ENCODE measurements at places on chromosomes 4 and X. TPM values are rescaled to one million over a fixed set of nuclear protein-coding genes. Genes with fewer than 3 reads are reported as not detected.

Gene SLC9A7
- total RNA-seq, result 2.1 TPM

Gene NAP1L3
- not detected for total RNA-seq

Gene REPS2
- total RNA-seq, result 0.31 TPM

Gene NXF2B
- not detected for total RNA-seq

Gene RBM41
- total RNA-seq, result 3.1 TPM

Gene RGS12
- 14.4 TPM for total RNA-seq

Gene CT83
- not detected for total RNA-seq

Gene DAPP1
- not detected for total RNA-seq

Gene TRPC5OS
- total RNA-seq, result not detected

Gene DCX
- total RNA-seq, result not detected

DNA sequence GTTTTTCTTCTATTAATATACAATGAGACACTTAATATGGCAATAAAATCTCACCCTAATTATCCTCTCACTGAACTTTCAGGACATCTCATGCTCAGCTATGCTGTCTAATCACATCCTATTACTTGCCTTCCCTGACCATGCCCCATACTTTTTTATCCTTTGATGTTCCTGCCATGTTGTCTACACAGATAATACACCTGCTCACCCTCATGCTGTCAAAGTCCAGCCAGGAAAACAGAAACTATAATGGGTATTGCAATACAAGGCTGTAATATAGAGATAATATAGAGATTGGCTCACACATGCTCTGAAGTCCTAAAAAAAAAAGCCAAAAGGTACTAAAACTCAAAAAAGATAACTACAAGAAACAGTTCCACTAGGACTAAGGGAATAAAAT, 305.4 kb downstream of the PRDM5 start:
- no peak for DNase-seq

DNA sequence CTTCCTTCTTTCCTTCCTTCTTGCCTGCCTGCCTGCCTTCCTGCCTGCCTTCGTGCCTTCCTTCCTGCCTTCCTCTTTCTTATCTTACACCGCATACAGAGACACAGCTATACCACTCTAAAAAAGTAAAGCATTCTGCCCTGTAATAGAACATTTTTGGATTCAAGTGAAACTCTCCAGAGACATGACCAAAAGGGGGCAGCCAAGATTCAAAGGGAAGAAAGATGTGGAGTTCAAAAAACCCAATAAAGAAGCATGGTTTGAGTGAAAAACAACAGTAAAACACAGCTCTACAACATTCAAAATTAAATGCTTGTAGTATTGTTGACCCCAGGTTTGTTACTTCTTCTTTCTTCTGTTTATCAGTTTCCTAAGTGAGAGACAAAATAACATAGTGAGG, 914.9 kb upstream of the PCDH7 start:
- no peak for DNase-seq

- no peak for DNase-seq
Observed at GRCh38 chrX:15451913-15452312, 41.2 kb downstream of the PIR start.

GRCh38 chr4:176034499-176034898, 31.1 kb upstream of the WDR17 start:
- DNase-seq, result peak; percentile 61

GRCh38 chr4:90185416-90185815, 58.2 kb downstream of the CCSER1 start:
- no peak for DNase-seq

DNA sequence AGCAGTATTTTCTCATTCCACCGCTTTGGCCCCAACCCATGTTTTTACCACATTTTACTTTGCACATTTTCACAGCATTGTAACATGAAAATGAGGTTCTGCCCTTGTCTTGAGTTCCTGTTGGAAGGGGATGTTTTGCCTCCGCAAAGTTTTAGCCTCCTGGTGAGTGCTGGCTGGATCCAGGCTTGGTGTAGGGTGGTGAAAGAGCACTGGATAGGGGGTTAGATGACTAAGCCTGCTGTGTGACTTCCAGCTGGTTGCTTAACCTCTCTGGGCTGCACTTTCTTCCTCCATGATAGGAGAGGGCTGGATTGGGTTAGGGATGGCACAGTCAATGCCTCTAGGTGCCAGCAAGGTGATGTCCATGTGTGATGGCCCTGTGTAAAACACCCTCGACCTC, 28.9 kb downstream of the CYTL1 start:
- no peak for DNase-seq

- DNase-seq, result no peak
Observed at GRCh38 chrX:39815631-39816030, 282.1 kb downstream of the BCOR start.

DNA sequence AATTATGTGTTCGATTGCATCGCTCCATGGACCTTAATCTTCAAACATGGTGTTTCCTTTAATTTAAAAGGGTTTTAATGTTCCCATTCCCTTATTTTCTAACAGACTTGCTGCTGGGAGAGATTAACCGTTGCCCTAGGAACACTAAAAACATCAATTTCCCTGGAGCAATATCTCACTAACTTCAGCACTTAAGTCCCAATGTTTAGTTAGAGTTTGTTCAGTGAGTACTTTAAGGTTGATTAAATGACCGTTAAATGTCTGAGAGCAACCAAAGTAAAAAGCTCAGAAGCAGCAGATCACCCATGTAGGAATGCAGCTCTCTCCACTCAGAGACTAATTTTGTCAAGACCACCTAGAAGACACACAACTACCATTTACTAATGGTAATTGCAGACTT, 111.2 kb upstream of the PDE5A start:
- DNase-seq, result no peak

- DNase-seq, result no peak
Observed at GRCh38 chrX:15465896-15466651, 27.1 kb downstream of the PIR start.

- peak; percentile 53 for DNase-seq
Observed at GRCh38 chrX:13293700-13294099, 26.2 kb downstream of the ATXN3L start.

DNA sequence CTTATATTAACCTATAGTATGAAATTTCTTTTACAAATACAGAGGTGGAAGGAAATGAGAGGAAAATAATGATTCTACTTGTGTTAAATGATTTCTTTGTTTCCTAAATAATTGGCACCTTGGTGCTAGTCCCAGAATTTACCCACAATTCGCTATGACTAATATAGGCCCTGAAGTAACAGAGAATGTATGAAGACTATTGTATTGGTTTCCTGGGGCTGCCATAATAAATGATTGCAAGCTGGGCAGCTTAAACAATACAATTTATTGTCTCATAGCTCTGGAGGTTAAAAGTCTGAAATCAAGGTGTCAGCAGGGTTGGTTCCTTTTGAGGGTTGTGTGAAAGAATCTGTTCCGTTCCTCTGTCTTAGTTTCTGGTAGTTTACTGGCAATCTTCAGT, 74.8 kb upstream of the GPRIN3 start:
- no peak for DNase-seq

GRCh38 chr4:87405211-87405820, 14.3 kb upstream of the HSD17B11 start:
- no peak for DNase-seq

GRCh38 chr4:149234798-149235197, 580.8 kb downstream of the IQCM start:
- DNase-seq, result no peak

- DNase-seq, result no peak
Observed at GRCh38 chrX:24347881-24348280, 12.6 kb upstream of the SUPT20HL1 start.

- no peak for DNase-seq
Observed at GRCh38 chr4:2811830-2812611, 19.1 kb downstream of the SH3BP2 start.

DNA sequence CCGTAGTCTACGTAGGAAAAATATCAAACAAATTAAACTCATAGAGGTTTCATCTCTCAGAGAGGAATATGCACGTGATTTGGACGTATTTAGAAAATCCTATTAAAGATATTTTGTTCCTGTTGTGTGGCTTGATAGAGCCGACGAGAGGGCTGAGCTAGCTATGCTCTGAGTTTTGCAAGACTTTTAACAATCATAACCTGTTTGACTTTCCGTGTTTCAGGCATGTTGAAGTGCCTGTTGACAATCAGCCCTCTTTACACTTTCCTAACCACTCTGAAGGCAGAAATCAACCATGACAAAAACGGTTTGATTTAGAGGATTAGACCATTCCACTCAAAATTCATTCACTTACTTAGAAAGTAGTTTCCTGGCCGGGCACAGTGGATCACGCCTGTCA, 297.3 kb downstream of the ASMT start:
- no peak for DNase-seq

GRCh38 chrX:127459790-127460189, 592.4 kb downstream of the ACTRT1 start:
- no peak for DNase-seq

DNA sequence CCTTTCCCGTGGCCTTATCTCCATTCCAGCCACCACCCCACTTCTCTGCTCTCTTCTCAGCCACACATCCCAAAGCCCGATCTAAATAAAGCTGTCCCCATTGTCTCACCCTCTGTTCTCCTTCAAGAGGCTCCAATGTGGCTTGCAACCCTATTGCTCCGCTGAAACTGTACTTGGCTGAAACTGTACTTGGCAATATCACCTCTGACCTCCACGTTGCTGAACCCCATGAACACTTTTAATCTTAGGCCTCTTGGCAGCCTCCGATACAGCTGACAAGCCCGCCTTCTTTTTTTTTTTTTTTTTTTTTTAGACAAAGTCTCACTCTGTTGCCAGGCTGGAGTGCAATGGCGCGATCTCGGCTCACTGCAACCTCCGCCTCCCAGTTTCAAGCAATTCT, 12.1 kb downstream of the DCTD start:
- no peak for DNase-seq

DNA sequence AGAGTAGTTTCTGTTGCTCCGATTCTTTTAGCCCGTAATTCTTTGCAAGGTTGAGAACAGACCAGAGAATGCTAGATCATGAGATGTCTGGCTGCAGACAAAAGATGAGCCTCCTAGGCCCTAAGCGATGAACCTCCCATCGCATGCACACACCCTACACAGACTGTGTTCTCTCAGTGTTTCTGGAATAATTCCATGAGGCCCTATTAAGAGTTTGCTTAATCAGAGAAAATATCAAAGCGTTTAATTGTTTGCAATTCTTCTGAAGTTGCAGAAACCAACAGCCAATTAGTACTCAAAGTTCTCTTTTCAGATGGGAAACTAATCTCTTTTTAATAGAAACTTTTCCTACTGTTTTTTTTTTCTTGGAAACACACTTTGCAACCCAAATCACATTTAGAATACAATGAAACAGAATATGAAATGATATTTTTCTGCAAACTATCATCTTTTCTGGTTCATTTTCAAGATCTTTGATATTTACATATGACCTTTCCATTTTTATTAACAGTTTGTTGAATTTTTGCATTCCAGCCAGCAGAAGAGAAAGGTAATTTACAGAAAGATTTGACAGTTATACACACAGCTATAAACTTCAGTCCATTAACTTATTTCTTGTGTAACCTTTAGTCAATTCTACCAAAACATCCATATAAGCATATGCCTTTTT, 1525.6 kb downstream of the ARAP2 start:
- no peak for DNase-seq

- DNase-seq, result no peak
Observed at GRCh38 chr4:172578712-172579111, 589.9 kb upstream of the GALNT7 start.

DNA sequence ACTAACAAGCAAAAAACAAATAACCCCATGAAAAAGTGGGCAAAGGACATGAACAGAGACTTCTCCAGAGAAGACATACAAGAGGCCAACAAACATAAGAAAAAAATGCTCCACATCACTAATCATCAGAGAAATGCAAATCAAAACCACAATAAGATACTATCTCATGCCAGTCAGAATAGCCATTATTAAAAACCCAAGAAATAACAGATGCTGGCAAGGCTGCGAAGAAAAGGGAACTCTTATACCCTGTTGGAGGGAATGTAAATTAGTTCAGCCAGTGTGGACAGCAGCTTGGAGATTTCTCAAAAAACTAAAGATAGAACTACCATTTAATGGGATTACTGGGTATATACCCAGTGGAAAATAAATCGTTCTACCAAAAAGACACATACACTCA, 79.6 kb downstream of the MAPK10 start:
- no peak for DNase-seq

DNA sequence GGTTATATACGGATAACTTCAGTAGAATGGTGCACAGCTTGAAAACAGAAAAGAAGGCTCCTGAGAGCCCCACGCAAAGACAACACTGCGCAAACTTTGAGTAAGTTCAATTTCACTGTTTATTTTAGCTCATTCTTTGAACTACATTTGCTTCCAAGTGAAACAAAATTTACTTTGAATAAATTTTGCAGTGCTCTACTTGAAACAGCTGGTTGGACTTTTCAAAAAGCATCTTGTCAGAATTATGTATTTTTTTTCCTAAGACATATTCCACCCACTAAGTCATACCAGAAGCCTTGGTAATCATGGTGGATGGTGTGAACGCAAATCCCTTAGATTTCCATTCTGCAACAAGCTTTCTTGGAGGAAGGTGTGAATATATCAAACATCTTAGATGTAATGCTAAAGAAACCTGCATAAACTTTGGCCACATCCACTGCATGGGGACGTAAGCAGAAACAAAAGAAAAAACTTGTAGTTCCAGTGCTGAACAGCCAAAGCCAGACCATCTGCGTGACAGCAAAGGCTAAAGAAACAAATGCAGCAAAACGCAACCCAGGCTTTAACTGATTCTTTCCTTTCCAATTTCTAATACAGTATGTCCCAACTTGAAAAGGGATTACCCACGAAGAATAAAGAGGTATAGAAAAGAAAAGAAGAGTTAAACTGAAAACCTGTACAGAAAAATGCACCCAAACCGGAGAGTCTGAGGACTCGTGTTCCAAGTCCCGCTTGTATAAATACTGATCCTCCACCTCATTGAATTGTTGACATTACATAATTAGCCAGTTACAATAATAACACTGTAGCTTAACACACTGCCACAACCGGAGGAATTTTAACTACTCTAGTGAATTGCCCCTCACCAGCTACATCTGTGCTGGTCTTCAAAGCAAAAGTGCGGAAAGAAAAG, 90.9 kb downstream of the SH3RF1 start:
- DNase-seq, result no peak

DNA sequence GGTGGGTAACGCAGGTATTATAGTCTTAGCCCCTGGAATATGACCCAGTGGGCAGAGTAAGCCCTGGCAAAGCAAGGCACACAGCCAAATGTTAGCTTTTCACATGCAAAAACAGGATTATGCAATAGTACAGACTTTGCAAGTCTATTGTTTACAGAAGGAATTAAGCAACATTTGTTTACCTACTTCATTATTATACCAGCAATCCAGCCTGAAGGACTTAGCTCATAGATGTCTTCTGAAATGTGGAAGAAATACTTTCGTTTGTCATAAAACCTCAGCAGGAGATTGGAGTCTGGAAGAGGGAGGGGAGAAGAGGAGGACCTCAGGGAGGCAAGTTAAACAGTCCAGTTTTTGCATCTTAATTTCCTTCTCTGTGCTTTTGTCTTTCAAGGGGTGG, 226.7 kb upstream of the CENPE start:
- no peak for DNase-seq

DNA sequence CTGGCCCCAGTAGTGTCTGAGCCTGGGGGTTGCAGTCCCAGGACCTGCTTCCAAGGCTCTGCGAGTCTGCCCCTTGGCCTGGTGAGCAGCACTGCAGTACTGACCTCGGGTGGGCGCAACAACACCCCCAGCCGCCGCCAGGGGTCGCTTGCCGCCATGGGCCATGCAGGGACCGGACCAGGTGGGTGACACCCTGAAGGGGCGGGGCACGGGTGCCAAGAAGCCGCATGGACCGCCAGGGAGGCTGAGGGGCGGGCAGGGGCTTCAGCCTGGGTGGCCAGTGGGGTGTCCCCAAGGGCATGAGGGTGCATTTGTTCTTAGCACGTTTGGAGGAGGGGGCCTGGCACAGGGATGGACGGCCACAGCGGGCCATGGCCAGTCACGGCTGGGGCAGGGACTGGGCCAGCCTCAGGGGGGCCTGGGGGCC, 25.0 kb downstream of the TACC3 start:
- peak; percentile 73 for DNase-seq

Measured in G401 (cell line).